ENCODE measurements at places on chromosomes 11 and 22.

- DNase-seq = no peak
These were observed 42.2 kb upstream of the PTH start for GRCh38 chr11:13538044-13538443.

GRCh38 chr22:48574776-48575617 is 1252.7 kb downstream of the BRD1 start:
- DNase-seq = peak; percentile 74

GRCh38 chr22:38841211-38841610 is 2.6 kb downstream of the NPTXR start:
- no peak for DNase-seq

DNA sequence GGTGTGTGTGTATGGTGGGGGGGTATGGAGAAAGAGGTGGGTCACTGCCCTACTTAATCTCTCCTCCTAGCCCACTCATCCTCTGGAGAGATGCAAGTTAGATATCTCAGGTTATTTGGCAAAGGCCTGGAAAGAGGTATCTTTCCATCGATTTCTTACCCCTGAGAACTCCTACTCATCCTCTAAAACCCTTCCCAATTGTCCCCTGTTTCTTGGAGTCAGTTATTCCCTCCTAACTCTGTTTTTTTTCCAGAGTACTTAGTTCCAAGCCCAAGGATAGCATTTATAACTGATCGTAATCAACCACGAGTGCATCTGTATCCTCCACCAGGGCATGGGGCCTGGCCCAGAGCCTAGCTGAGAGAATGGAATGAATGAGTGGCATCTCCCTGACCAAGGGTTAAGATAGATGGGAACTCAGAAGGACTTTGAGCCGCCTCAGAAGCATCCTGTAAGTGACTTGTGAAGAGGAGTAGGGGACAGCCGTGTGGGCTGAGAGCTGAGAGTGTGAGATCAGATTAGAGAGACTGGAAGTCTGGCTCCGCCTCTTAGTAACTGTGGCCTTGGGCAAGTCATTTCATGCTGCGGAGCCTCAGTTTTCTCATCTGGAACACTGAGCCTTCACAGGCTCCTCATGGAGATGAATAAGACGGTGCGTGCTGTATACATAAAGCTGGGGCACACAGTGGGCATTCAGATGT is 16.2 kb downstream of the CD6 start:
- no peak for DNase-seq

- DNase-seq = no peak
These were observed 72.1 kb upstream of the TIMP3 start for GRCh38 chr22:32729412-32729811.

DNA sequence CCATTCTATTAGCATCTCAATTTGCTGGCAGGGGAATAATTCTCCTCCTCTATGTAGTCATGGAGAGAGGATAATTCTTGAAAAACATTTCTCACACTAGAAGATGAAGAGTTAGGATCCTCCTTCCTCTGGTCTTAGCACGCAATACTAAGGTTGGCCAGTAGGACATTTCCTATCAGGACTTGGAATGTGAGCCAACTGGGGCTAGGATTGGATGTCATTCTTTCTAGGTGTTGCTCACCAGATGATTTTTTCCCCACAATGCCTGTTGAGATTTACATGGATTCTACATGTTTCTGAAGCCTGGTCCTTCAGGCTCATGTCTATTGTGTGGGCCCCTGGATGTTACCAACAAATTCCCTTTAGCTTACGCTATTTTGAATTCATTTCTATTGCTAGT is 28.0 kb downstream of the SLN start:
- DNase-seq = no peak

DNA sequence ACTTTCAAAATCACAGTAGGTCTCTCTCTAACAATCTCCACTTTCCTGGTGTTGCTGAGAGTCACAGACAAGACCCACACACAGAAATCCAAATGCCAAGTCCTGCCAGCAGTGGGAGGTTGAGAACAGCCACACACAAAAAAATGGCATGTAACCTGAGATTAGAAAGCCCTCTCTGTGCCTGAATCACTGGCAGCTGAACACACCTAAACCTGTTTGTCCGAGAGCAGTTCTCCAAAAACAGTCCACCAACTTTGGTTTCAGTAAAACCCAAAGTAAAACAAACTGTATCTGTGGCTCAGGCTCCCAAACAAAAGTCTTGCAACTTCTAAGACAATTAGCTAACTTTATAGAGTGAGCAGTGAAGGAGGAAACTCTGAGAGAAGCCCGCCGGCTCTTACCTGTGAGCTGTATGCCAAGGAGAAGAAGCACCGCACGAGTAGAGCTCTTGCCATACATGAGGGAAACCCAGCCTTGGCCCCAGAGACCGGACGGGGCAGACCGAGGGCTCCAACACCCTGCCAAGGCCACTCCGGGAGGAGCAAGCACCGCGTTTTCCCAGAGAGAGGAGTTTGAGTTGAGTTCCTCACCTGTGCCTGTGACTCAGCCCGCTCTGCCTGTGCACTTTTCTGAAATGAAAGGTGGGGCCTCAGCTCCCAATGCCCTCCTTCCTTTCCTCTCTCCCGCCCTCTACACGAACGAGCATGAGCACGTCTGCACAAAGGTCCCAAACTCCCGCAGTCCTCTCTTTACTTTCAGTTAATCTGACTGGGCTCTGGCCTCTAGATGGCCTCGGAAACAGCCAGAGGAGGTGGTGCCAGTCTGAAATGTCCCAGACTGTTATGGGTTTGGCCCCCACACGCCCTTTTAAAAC is at the start of gene MPZL2:
MPZL2 (minus strand) TSS at position 603 of the 874 bp plus-strand sequence; CDS start at position 459, 144 bp downstream.
- peak; percentile 18 for DNase-seq
